ENCODE measurements at places on chromosomes 1 and 21.

- no peak for DNase-seq
Observed at GRCh38 chr1:158122833-158123388, 57.8 kb upstream of the CD1D start.

- peak; percentile 55 for DNase-seq
Observed at GRCh38 chr1:235199441-235199840, 38.4 kb upstream of the RBM34 start.

DNA sequence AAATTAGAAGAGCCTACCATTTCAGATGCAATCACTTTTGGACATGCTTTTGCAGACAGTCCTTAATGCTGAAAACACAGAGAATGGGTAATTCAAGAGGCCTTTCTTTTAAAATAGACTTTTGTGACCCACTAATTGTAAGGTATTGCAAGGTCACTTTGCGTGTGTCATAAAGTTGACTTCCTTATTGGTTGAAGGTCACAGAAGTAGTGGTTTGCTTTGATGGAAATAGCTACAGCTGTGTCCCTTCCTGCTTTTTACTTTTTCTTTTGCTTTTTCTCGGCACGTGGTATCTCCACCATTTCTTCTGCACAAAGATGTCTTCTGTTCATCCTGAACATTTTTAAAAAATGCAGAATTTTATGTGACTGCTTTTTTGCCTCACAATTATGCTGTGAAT is 146.8 kb downstream of the DYRK1A start:
- DNase-seq: no peak

- no peak for DNase-seq
Observed at GRCh38 chr1:181356505-181357340, 126.6 kb upstream of the CACNA1E start.

- no peak for DNase-seq
Observed at GRCh38 chr1:226652613-226653012, 86.5 kb downstream of the ITPKB start.

DNA sequence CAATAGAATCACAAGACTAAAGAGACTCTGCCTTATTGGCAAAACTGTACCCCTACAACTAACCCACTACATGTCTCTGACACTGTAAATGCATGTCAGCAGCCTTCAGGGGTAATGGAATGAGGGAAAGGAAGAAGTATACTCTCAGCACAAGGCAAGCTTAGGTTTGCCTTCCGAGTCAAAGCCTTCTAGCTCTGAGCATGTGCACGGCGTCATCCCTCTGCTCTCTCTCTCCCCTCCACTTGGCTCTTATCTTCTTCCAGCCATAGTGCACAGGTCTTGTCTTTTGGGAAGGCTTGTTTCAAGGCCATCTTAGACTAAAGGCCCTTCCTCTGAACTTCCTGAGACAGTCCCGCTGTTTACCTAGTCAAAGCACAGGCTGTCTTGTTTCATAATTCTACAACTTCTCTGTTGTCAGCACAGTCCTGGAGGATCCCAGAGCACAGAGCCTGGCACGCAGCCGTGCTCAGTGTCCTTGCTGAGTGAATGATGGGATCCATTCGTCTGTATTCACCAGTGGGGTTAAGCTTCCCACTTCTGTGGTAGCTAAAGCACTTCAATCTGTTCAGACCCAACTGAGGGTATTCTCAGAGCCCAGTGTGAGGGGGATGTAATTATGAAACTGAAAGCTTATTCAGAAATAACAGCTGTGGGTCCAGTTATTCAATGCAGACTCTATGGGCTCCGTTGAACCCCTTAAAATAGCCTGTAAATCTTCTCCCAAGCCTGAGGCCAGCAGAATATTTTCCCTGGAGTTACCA is 166.5 kb upstream of the PLD5 start:
- DNase-seq: no peak

Data from AG10803 (cell line).